ENCODE measurements at places on chromosomes 6 and 20. TPM values are rescaled to one million over a fixed set of nuclear protein-coding genes. Genes with fewer than 3 reads are reported as not detected.

DNA sequence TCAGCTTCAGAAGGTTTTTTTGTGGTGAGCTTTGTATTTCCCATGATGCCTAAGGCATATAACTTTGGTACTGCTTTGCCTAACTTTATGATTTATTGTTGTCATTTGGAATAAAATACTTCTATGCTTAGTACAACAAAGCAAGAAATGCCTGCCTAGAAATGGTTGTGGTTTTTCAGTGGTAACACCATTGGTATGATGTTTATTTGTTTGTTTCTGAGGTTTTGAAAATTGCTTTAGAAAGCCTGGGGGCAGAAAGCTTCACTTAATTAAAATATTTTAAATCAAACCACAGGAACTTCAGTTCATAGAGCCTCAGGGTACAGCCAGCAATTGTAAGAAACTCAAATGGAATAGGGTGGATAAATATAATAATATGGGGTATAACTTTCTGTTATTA is 351.2 kb upstream of the MAP3K7 start:
- peak; percentile 4 for DNase-seq

DNA sequence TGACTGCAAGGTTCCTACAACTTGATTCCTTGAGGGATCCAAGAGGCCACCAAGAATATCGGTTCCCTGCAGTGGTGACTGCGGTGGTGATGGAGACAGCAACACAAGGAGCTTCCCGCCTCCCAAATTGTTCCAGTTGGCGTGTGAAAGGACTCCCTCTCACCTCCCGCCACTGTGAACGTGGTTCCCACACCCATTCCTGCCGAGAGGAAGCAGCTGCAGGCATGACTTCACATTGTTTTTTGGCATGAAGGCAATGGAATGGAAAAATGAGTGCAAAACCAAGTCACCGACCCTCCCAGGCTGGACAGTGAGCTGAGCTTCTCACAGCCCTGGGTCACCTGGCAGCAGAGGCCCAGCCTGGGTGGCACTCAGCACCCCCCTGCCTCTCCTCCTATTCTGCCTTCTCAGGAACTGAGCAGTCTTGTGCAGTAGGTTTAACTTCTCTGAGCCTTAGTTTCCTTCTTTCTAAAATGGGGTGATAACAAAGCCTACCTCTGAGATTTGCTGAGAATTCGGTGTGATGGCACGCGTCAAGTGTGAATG is 75.0 kb downstream of the CNKSR3 start:
- no peak for DNase-seq

DNA sequence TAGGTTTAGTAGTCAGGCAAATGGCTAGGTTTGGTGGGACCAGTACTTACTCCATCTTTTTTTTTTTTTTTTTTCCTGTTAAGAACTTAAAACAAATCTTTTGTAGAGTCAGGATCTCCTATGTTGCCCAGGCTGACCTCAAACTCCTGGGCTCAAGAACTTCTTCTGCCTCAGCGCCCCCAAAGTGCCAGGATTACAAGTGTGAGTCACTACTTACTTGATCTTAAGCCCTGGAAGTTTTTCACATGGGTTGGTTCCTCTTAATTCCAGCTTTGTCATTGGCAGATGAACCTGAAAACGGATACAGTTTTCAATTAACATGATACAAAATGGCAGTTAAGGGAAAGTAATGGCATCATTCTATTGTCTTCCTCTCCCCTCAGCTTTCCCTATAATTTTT is 179.4 kb upstream of the JAG1 start:
- DNase-seq, result no peak

- no peak for DNase-seq
These were observed 39.3 kb downstream of the GTF2H5 start for GRCh38 chr6:158207422-158207788.

GRCh38 chr6:91534614-91535013 is 947.7 kb upstream of the MAP3K7 start:
- DNase-seq, result peak; percentile 2

- no peak for DNase-seq
These were observed 30.0 kb downstream of the DZANK1 start for GRCh38 chr20:18436847-18437246.

- DNase-seq, result no peak
These were observed 10.4 kb downstream of the MRPL14 start for GRCh38 chr6:44116641-44117382.

DNA sequence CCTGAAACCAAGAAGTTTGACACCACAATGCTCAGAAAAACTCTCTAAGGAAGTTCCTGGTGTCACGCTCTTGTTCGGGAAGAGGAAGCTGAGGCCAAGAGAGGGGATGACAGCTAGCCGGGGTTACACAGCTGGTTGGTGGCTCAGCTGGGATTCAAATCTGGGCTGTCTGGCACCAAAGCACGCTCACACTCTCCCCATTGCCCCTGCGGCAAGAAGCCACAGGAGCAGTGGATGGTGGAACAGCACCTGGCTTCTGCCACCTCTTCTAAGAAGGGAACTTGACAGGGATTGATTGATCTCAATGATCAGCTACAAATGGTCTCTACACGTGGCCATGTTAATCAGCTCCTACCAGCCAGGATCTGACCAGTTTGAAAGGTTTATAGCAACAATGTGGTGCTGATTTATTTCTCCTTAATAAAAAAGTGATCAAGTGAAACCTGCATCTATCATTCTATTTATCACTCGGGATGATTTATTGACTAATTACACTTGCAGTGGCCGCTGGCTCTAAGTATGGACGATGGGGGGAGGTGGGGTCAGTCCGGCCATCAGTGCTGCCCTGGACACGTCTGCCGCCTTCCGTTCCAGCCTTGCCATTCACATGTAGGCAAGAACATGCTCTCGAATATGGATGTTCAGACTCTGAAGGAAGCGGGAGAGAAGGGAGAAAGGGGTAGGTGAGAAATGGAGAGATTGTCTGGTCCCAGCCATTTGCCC is 71.9 kb upstream of the TOP1 start:
- DNase-seq, result no peak

GRCh38 chr20:49543858-49544437 is 24.0 kb downstream of the PTGIS start:
- DNase-seq, result no peak

GRCh38 chr20:62482146-62482809 is 6.5 kb upstream of the GATA5 start:
- no peak for DNase-seq

GRCh38 chr20:33262658-33263065 is 20.4 kb upstream of the BPIFB1 start:
- peak; percentile 60 for DNase-seq

DNA sequence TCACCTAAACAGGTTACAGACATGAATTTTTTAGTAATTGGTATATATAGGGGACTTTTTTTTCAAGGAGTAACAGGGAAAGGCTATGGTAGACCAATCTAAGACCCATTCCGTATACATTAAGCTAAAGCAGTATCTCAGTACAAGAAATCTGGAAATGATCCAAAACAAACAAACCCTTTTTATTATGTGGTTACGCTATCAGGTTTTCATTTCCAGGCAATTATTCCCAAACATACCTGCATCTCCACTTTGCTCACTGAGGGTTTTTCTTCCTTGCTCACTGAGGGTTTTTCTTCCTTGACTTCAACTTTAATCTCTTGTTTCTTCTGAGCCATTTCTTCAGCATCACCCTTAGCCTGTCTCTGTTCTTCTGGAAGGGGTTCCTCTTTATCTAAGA is 107.3 kb downstream of the EPB41L2 start:
- no peak for DNase-seq

DNA sequence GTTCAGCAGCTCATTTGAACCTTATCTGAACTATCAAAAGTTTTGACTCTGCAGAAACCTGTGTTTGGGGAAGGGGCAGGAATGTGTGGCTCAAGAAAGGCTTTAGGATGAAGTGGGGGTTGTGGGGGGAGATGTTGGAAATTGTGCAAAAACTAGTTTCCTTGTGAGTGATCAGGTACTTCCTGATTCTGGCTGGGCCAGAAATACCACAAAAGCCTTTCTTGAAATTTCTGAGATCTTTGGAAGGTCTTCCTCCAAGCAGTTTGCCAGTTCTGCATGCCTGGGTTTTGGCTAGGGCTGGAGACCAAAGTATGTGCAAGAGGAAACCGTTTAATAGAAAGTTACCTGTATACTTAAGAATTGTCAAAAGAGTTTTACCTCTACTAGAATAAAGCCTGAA is 116.6 kb downstream of the BMP2 start:
- no peak for DNase-seq

- no peak for DNase-seq
These were observed 52.9 kb upstream of the TAB2 start for GRCh38 chr6:149264629-149265028.

GRCh38 chr6:52155791-52156576 is 30.2 kb upstream of the IL17A start:
- no peak for DNase-seq

GRCh38 chr20:48219306-48219705 is 434.0 kb upstream of the SULF2 start:
- DNase-seq, result no peak

- peak; percentile 70 for DNase-seq
These were observed 100.8 kb downstream of the MOXD1 start for GRCh38 chr6:132300323-132300949.

GRCh38 chr6:100620085-100620840 is 155.5 kb upstream of the SIM1 start:
- DNase-seq, result peak; percentile 49

GRCh38 chr6:41515995-41516394 is 30.2 kb upstream of the FOXP4 start:
- DNase-seq, result no peak

DNA sequence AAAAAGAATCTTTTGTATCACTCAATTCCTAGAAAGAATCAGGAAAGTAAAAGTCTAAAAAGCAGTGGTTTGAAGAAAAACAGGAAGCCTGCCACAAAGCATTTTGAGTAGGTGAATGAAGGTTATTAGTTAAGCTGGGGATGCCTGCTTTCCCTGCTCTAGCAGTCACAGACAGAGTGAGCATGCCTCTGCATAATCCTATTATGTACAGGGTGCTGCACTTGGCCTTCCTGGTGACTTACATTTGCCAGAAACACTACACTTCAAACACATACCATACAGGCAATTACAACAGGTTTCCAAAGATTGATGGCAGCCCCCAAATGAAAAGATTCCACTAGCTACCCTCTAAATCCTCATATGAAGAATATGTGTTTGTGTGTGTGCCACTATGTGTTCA is 130.8 kb downstream of the TPBG start:
- DNase-seq, result no peak

- DNase-seq, result no peak
These were observed 248.0 kb downstream of the PHF3 start for GRCh38 chr6:63883597-63883996.

DNA sequence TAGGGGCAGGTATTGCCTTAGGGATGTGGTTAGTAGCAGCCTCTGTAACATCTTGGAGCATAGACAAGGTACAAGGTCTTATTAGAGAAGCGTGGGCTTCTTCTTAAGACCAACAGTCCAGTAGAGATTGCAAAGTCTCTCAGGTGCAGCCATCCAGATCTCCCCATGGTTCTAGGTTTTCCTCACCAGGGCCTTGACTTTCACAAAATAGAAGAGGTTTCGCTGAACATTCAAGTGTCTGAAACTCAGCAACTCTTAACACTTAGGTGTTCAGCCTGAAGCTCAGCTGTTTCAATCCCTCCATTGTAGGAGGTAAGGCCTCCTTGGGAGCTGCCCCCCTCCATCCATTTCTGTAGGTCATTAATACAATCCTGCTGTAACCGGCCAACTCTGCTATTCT is 44.4 kb downstream of the GOPC start:
- peak; percentile 7 for DNase-seq

GRCh38 chr6:106731144-106731842 is 101.9 kb downstream of the QRSL1 start:
- no peak for DNase-seq

GRCh38 chr6:82761674-82762345 is 303.8 kb downstream of the UBE3D start:
- DNase-seq, result peak; percentile 35

GRCh38 chr6:48973491-48973890 is 489.6 kb downstream of the MMUT start:
- peak; percentile 49 for DNase-seq

The SLC23A2 gene
- total RNA-seq, result 26.5 TPM

The ARFGAP1 gene
- 97.2 TPM for total RNA-seq

The DLK2 gene
- total RNA-seq, result 30.2 TPM

The DAAM2 gene
- total RNA-seq, result not detected

The ADTRP gene
- total RNA-seq, result 25.3 TPM

The GPX5 gene
- not detected for total RNA-seq

The COX4I2 gene
- not detected for total RNA-seq

The MAP7 gene
- 15.4 TPM for total RNA-seq

The CLDN20 gene
- not detected for total RNA-seq

The TEAD3 gene
- 11.1 TPM for total RNA-seq

The SLPI gene
- 273 TPM for total RNA-seq

The NOTCH4 gene
- not detected for total RNA-seq

The PNLDC1 gene
- not detected for total RNA-seq

The VNN1 gene
- 5.4 TPM for total RNA-seq

The ABHD16B gene
- not detected for total RNA-seq

The TMEM74B gene
- not detected for total RNA-seq

The KHDC1 gene
- total RNA-seq, result 1.3 TPM
